ENCODE measurements at places on chromosomes 7 and 10.

DNA sequence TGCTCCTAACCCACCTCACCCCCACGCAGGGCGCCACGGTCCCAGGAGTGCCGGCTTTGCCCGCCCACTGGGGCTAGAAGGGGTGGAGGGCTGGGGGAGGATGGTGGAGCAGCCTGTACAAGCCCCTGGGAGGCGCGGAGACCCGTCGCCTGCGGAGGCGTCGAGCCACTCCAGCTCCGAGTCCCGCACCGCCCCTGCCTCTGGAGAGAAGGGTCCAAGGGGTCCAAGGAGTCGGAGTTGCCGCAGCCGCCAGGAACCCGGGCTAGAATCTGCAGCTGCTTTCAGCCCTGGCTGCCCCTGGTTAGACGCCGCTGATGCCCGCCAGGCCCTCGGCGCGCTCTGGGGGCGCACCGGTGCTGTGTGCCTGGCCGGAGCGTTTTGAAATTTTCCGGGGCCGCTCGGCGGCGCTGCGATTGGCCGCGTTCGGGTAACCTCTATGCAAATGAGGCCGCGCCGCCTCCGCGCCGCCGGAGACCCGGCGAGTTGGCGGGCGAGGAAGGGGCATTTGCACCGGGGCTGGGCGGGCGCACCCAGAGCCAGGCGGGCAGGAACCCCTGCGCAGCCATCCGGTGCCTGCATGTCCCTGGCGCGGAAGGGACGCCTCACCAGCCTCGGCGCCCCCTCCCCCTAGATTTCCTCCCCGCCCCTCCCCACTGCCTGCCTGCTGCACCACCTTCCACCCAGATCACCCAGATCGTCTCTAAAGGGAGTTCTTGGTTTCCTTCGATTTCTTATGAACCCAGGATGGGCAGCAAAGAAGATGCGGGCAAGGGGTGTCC, at the start of gene HMX2:
Gene HMX2 (plus strand): TSS at position 502 of the 779 bp plus-strand sequence. CDS start 243 bp downstream, at position 745.
- no peak for DNase-seq

DNA sequence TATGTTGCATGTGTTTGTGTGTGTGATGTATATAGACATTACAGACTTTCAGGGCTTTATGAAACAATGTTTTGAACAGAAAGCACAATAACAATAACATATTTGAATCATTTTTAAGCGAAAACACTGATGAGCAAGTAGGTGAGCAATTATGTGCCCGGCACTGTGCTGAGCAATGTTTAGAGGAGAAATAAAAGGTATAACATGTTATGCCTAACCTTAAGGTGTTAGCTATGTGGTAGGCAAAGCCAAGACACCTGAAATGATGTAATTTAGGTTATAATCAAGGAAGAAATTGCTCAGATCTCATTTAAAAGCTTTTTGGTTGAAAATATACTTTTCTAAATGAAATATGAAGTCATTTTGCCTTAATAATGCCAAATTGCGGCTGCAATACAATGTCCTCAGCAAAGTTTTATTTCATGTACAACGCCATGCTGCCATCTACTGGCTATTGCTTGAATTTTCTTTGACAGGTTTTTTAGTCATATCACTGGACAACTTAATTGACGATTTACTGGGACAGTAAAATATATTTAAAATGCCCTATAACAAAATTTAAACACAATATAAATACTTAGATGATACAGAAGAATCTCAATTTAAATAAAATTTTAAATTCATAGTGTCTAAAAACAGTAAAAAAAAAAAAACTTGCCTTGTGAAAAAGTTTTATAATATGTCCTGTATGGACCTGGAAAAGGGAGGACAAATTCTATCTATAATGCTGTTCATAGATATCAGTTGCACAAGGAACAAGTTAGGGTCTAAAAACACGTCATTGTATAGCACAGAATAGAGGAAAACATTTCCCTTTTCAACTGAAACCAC, 131.1 kb upstream of the CDK1 start:
- DNase-seq: no peak

DNA sequence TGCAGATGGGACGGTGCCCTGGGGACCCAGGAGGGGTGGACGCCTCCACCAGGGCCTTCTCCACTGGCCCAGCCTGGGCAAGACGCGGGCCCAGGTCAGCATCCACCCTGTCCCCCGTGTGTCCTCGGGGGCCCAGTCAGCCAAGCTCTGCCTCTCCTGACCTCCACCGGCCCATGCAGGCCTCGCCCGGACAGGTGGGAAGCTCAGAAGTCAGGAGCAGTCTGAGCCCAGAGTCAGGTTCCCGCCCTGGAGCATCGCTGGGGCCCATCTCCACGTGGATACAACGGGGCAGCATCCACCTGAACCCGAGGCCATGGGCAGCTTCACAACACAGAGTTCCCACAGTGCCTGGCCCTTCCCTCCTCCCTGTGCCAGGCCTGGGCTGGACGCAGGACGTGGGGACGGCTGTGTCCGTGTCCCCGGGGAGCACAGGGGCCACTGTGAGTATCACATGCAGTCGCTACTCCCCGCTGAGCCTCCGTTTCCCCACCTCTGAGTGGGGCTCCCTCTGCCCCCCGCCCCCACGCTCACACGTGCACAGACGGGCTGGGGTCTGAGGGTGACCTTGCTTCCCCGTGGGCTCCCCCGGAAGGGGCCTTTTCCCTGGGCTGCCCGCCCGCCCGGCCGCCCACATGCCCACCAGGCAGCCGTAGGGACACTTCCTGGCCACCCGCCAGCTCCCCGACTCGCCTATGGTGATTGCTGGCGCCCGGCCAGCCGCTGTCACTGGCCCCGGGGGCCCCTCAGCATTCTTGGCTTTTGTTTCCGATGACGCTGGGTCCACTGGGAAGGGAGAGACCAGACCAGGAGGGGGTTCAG, 64.3 kb downstream of the PDGFA start:
- no peak for DNase-seq

- no peak for DNase-seq
Measured at GRCh38 chr7:73515178-73515577, 6.9 kb downstream of the BAZ1B start.

- DNase-seq: no peak
Measured at GRCh38 chr10:95440756-95441546, 120.2 kb downstream of the SORBS1 start.

- no peak for DNase-seq
Measured at GRCh38 chr10:3132036-3133025, 40.3 kb downstream of the PITRM1 start.

DNA sequence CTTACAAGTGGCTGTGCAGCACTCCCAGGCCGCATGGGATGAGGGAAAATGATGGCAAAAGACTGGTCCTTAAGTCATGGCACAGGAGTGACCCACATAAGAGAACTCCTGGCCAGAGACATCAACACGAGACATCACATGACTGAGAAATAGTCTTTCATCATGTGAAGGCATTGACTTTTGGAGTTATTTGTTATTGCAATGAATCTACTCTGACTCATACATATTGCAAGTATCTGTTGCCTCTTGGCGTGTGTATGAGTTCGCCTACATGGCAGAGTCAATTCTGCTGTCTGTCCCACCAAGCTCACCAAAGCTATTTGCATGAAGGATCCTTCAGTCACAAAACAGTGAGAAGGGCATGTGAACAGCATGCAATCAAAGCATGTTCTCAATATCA, 59.7 kb upstream of the HABP2 start:
- peak; percentile 57 for DNase-seq

Measured in GM04503 (cell line).